ENCODE measurements at places on chromosomes 4 and X. TPM values are rescaled to one million over a fixed set of nuclear protein-coding genes. Genes with fewer than 3 reads are reported as not detected.

The VCX3A gene
- not detected for total RNA-seq

The CENPE gene
- 23.4 TPM for total RNA-seq

The FBXW7 gene
- 32.9 TPM for total RNA-seq

The XG gene
- not detected for total RNA-seq
